Dorsolateral prefrontal cortex (tissue), 122 donors: ENCODE measurements at places on chromosomes 4 and X. TPM values are rescaled to one million over a fixed set of nuclear protein-coding genes. Genes with fewer than 3 reads are reported as not detected.

GRCh38 chr4:146522098-146522868 lies 543 bp upstream of the SLC10A7 start:
- DNase-seq: peak; percentile 94

- no peak for DNase-seq
Measured at GRCh38 chrX:105211066-105211575, 9.4 kb downstream of the TEX13A start.

GRCh38 chrX:131365766-131366165 lies 76.7 kb upstream of the IGSF1 start:
- no peak for DNase-seq

- DNase-seq: peak; percentile 61
Measured at GRCh38 chr4:41154814-41155177, 59.5 kb downstream of the APBB2 start.

DNA sequence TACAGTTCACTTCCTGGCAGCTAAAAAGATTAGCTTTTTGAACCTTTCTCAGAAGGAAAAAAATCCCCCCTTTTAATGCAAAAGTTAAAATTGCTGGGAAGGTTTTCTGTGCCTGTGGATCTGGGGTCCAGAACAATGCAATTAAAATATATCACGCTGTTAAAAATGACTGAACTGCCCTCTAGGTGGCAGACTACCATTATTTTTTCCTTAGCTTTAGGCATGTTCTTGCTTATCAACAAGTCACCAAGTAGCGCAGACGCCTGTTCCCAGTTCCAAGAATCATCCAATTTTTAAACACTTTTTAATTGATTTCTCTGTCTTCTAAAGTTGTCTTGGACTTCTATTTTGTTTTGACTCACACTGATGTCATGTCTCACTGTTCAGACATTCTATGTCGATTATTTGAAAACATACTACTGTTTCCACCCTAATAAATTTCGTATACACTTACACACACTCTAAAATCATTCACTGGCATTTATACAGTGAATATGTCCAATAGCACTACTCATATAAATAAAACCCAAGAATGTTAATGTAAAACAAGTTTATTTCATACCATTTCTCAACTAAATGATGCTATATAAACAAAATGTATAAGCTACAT lies 661.6 kb downstream of the RAPGEF2 start:
- peak; percentile 12 for DNase-seq

- DNase-seq: peak; percentile 20
Measured at GRCh38 chrX:1673337-1673736, 58.5 kb downstream of the ASMT start.

- DNase-seq: peak; percentile 21
Measured at GRCh38 chr4:52296341-52296740, 245.2 kb downstream of the SPATA18 start.

DNA sequence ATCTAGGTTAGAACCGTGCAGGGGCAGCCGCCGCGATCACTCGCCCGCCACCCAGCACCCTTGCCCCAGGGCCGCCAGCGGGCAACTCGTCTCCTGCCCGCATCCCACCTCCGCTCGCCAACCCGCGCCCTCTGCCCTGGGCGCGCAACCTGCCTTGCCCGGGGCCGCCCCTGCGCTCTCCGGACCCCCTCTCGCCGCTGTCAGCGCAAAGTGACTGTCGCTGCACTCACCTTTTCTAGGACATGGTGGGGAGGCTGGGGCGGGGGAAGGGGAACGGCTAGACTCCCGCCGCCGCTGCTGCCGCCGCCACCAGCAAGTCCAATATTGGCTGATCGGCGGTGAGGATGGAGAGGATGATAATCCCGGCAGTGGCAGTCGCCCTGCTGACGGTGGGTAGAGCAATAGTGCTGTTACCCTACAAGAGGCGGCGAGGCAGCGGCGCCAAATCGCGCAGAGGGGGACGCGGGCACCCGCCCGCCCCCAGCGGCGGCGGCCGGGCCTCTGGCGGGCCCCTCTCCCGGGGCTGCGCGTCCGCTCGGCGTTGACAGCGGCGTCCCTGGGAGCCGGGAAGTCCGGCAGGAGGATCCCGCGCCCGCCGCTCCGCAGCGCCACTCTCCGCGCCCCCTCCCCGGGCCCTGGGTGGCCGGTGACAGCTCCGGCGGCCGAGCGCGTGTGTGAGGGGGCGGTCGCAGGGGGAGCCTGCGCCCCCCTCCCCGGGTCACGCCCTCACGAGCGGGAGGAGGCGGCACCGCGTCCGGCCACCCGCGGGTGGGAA lies 2.3 kb upstream of the NR3C2 start:
- peak; percentile 33 for DNase-seq

- no peak for DNase-seq
Measured at GRCh38 chr4:95232358-95233156, 316.2 kb downstream of the UNC5C start.

DNA sequence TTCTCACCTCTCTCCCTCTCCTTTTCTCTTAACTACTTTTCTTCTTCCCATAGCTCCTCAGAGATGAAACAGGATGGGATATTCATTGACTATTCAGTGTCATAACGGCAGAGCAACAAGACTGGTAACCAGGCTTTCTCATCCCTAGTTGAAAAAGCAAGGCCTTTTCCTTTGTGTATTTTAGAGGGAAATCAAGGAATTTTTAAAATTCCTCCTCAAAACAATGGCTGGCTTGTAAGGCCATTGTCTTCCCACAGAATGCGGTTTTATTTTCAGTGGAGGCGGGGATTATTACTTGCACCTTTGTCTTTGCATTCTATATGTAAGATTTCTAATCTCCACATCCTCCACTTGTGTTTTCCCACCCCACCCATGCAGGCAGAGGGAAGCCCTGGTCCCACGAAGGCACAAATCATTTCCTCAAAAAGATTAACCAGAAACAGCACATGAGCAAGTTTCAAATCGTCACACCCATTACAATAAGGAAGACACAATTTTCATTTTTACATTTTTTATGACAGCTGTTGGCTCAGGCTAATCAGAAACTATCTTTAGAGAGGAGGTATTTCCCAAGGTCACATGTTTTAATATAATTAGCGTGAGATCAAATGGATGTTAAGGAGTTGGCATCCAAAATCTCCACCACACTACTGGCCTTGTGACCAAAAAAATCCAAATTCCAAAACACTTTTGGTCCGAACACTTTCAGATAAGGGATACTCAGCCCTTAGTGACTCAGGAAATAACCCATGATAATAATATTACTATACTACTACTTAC lies 53.0 kb upstream of the KDR start:
- DNase-seq: no peak

DNA sequence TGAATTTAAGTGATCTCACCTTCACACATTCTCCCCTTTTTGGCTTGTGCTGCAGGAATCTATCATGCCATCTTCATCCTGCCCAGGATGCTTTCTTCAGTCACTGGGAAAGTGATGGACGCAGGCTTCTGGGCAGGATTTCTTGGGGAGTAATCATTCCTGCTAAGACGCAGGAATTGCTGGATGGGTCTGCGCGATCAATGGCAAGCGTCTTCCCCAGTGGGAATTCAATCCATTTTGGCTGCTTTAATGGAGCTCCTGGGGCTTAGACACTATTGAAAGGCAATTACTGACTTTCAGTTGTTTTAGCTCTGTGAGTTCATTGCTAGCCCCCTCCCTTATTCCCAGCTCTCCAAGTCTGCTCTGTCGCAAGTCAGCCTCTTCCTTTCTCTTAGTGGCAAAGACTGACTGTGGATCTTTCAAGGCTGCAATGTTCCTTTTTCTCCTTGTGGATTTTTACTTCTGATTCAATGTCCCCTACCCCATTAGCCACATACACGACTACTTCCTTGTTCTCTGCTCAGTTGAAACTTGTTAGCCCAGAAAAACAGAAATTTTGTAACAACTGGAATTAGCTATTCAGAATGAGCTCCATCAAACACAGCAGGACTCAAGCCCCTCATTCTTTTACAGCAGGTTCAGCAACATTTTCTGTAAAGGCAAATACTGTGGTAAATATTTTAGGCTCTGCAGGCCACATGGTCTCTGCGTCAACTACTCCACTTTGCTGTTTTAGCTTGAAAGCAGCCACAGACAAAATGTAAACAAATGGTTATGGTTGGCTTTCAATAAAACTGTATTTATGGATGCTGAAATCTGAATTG lies 154.9 kb downstream of the ASB9 start:
- no peak for DNase-seq

- DNase-seq: no peak
Measured at GRCh38 chr4:3041192-3042142, 32.9 kb downstream of the HTT-AS start.

DNA sequence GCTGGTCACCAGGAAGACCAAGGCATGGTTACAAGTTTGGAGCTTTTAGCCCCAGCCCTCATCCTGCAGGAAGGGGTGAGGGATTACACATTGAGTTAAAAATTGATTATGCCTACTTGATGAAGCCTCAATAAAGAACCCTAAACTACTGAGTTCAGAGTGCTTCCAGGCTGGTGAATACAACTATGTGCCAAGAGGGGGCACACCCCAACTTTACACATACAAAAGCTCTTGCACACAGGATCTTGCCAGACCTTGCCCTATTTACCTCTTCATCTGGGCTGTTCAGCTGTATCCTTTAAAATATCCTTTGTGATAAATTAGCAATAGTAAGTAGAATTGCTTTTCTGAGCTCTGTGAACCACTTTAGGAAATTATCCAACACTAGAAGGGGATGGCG lies 489.3 kb downstream of the INPP4B start:
- DNase-seq: no peak

GRCh38 chr4:25107827-25108516 lies 52.3 kb downstream of the SEPSECS start:
- no peak for DNase-seq

GRCh38 chr4:122276359-122276758 lies 102.5 kb upstream of the ADAD1 start:
- no peak for DNase-seq

DNA sequence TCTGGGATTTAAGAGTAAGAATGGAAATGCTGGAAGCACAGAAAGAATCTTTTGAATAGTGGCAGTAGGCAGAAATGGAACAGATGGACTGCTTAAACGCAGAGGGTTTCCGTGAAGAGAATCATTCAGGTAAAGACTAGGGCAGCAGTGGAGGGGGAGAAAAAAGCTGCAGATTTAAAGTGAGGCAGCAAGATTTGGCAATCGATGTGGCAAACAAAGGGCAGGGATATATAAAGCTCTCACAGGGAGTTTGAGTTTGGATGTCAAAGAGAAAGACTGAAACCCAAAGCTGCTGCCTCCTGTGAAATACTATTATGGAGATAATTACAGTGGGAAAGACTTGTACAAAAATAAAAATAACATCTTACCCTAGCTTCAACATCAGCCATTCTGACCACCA lies 384.0 kb downstream of the CENPC start:
- DNase-seq: no peak

GRCh38 chrX:49175435-49176274 lies 4.0 kb downstream of the PLP2 start:
- DNase-seq: no peak

Gene UGT2B11
- not detected for total RNA-seq

Gene MFAP3L
- 101 TPM for total RNA-seq

Gene CT45A10
- total RNA-seq: not detected

Gene FAM156A
- 49.5 TPM for total RNA-seq

Gene STK32B
- total RNA-seq: 2.4 TPM

Gene TMPRSS11F
- total RNA-seq: not detected

Gene TEX13D
- total RNA-seq: not detected

Gene CXorf49
- not detected for total RNA-seq

Gene RTL3
- not detected for total RNA-seq

Gene GRID2
- total RNA-seq: 11.3 TPM

Gene DCAF16
- 40.6 TPM for total RNA-seq

Gene LRP2BP
- total RNA-seq: 13.9 TPM

Gene GABRQ
- total RNA-seq: 3.3 TPM

Gene SHROOM4
- 8.0 TPM for total RNA-seq

Gene AADAT
- total RNA-seq: 19.3 TPM

Gene TLR3
- 4.3 TPM for total RNA-seq

Gene TAF7L
- 0.73 TPM for total RNA-seq

Gene TCEAL5
- total RNA-seq: 27.3 TPM

Gene YY2
- total RNA-seq: 0.94 TPM

Gene HTATSF1
- total RNA-seq: 48.5 TPM

Gene PSAPL1
- not detected for total RNA-seq

Gene P2RY8
- total RNA-seq: not detected

Gene FGB
- not detected for total RNA-seq

Gene KIAA1210
- not detected for total RNA-seq
